ENCODE measurements at places on chromosomes 4 and X.

- no peak for DNase-seq
Measured at GRCh38 chr4:30840571-30840970, 120.4 kb downstream of the PCDH7 start.

GRCh38 chr4:48311896-48312295 lies 29.4 kb upstream of the SLAIN2 start:
- no peak for DNase-seq

DNA sequence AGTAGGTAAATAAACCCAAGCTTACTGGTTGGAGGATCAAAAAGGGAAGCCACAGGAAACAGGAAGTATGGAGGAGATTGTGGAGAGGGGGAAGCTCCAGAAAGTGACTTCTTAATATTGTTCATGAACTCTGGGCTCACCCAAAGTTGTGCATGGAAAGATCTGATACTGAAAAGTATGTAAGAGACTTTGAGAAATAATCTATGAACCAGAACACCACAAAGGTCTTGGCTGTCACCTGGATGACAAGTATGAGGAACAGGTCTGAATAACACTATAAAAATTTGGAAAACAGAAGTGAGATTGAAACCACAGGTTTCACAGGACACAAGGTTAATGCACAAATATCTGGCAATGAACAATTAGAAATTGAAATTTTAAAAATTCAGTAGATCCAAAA lies 567.4 kb downstream of the INPP4B start:
- no peak for DNase-seq

- DNase-seq: no peak
Measured at GRCh38 chr4:105645440-105645839, 63.0 kb downstream of the INTS12 start.

DNA sequence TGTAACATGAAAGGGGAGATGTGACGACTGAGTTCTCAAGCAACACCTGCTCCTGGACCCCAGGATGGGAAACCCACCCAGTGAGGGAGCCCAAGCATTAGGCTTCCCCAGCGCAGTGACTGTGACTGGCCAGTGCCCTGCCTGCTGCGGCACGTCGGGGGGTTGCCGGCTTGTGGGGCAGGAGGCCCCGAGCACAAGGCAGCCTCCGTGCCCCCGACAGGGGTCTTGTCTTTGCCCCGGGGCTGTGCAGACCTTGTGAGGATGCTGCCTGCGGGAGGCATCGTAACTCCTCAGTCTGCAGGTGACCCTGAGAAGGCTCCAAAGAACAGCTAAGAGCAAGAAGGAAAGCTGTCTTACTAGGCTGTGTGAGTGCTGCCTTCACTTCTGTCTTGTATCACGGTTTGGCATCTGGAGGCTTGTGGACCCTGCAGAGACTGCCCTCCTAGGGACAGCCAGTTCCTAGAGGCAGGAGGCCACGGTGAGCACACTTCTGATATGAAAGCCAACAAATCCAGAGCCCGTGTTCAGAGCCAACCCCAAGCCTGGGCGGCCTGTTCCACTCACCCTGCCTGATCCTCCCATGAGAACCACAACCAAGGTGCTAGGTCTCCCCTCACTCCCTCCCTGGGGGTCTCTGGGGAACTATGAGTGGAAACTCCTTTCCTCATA lies 47.7 kb downstream of the FGFRL1 start:
- DNase-seq: no peak

DNA sequence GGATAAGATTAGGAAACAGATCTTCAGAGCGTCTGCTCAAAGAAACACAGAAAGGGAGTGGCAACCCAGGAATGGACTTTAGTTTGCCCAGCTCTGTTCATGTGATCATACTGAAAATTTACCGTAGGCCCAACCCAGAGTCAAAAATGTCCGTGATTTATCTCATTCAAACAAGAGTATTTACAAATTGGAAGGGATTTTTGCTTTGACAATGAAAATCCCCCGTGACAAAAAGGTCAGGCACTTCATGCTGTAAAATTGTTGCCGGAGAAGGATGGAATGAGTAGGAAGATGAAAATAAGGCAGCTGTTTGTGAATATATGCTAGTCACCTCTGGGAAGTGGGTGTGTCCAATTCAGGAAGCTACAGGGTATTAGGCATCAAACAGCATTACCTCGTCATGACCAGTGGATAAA lies 1.2 kb downstream of the SULT1B1 start:
- DNase-seq: no peak

GRCh38 chr4:88286897-88287296 lies 2.5 kb upstream of the PPM1K start:
- no peak for DNase-seq

- DNase-seq: no peak
Measured at GRCh38 chrX:1589356-1590130, 1.9 kb upstream of the AKAP17A start.

DNA sequence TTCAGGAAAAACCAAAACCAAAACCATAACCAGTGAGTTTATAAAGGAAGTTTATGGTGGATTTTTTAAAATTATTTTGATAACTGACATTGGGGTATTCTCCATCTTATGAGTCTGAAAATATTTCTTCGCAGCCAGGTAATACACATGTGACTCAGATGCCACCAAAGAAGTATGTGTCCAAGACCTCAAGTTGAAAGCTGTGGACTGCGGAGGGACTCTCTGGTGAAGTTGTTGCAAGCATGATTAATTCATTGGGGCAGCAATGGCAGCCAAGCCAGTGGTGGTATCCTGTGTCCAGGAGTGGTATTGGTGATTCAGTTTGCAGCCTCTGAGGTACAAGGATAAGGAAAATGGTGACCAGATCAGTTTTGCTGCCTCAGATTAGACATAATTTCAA lies 14.0 kb upstream of the ADH5 start:
- DNase-seq: no peak

DNA sequence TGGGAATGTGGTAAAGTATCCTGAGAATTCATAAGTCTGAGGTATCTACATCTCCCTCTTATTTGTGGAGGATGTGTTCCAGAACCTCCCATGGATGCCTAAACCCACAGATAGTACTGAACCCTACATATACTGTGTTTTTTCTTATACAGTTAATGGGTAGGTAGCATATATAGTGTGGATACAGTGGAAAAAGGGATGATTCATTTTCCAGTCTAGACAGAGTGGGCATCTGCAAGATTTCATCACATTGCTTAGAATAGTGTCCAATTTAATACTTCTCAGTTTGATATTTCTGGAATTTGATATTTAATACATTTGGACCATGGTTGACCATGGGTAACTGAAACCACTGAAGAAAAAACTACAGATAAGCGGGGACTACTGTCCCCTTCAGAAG lies 155.0 kb upstream of the ANKRD50 start:
- no peak for DNase-seq

DNA sequence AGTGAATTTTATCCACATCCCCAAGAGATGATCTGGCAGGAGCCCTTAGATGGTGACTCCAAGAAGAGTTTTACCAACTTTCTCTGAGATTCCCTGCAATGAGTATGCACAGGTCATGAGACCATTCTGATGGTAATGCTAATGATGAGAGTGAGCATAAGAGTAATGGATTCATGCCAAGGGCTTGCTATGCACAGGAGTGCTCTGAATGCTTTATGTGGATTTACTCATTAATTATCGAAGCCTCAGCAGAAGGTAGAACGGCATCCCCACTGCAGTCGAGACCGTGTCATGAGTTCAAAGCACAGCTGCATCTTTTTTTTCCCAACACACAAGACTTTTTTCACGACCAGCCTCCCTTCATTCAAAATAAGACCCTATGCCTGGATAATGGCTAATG lies 355.0 kb downstream of the RAB28 start:
- DNase-seq: no peak

- DNase-seq: no peak
Measured at GRCh38 chr4:87882861-87883260, 50.1 kb downstream of the MEPE start.

- DNase-seq: no peak
Measured at GRCh38 chr4:98199247-98199646, 56.0 kb upstream of the STPG2 start.

DNA sequence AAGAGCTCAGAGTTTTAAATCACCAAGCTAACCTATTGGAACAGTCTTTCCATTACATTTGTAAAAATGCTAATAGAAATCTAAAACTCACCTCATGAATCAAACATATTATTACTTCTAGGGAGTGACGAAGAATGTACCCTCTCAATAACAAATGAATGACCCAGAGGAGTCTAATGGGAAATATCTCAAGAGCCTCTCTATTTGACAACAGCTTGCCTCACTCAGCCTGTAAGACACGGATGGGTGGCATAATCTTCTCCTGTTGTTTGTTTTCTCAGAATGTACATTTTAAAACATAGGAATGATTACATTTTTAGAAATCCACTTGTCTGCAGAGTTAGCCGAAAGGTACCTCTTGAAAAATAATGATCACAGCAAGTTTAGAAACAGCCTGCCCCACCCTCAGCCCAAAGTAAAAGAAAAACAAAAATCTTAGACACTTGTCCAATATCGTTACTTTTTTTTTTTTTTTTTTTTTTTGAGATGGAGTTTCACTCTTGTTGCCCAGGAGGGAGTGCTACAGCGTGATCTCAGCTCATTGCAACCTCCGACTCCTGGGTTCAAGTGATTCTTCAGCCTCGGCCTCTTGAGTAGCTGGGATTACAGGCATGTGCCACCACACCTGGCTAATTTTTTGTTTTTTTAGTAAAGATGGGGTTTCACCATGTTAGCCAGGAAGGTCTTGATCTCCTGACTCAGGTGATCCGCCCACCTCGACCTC lies 183.6 kb upstream of the FTHL17 start:
- DNase-seq: no peak

GRCh38 chrX:20224814-20225487 lies 41.8 kb downstream of the RPS6KA3 start:
- no peak for DNase-seq

DNA sequence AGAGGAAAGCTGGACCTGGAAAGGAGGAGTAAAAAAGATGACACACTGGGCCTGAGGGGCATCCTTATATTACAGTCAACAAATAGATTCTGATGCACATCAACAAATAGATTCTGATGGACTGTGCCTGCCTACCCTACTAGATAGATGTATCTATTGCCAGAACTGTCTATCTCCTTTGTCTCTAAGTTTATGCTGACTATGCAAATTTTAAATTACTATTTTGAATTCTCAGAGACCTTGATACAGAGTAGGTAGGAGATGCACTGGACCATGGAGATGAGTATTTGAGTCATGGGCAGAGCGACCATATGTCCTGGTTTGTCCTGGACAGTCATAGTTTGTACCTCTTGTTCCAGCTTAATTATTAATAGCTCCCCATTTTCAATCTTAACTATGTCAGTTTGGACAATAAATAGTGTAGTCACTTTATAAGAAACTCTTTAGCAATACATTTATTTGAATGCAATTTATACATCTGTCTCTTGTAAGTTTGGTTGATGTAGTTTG lies 247.9 kb upstream of the PPP1R2C start:
- DNase-seq: no peak

DNA sequence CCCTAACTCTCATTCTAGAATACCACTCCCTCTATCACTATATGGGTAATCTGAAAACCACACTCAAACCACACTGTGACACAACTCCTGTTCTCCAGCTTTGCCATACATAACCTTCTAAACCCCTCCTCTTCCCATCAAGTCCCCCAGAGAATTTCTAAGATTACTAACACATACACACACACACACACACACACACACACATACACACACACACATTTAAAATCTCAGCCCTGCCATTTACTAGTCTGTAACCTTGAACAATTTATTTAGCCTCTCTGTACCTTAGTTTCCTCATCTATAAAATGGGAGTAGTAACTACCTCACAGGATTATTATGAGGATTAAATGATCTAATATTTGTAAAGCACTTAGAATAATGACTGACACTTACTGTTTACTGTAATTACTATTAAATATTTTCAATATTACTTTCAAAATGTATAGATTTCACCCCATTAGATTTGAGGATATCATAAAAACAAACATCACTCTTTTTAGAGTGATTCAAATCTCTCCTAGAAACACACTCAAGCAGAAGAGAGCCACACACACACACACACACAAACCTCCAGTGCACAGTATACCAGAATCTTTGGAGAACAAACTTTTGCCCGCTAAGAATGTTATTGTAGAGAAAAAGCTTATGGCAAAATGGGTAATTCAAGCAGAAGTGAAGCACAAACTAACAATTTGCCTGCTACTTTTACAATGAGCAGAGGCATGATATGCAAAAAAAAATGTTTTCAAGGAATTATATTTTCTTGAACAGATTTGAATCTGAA lies 3.8 kb downstream of the ANKRD50 start:
- no peak for DNase-seq

DNA sequence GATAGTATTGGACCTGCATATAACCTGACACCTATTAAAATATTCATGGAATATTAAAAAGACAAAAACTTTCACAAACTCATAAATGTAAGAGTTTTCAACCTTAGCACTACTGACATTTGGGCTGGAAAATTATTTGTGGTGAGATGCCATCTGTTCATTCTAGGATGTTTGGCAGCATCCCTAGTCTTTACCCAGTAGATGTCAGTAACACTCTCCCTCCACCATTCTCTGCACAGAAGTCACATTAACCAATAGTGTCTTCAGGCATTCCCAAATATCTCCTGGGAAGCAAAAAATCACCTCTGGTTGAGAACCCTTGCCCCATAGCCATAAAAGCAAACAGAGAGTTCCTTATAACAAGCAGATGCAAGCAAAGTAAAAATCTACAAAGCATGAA lies 41.4 kb upstream of the NDST4 start:
- DNase-seq: no peak

Measured in adrenal gland (tissue), 19 donors.